T-helper 17 cell (primary cell): ENCODE measurements at places on chromosomes 6 and 20.

GRCh38 chr6:75557068-75557467, 44.6 kb upstream of the SENP6 start:
- no peak for DNase-seq

GRCh38 chr20:20606050-20606449, 106.4 kb downstream of the RALGAPA2 start:
- no peak for DNase-seq

DNA sequence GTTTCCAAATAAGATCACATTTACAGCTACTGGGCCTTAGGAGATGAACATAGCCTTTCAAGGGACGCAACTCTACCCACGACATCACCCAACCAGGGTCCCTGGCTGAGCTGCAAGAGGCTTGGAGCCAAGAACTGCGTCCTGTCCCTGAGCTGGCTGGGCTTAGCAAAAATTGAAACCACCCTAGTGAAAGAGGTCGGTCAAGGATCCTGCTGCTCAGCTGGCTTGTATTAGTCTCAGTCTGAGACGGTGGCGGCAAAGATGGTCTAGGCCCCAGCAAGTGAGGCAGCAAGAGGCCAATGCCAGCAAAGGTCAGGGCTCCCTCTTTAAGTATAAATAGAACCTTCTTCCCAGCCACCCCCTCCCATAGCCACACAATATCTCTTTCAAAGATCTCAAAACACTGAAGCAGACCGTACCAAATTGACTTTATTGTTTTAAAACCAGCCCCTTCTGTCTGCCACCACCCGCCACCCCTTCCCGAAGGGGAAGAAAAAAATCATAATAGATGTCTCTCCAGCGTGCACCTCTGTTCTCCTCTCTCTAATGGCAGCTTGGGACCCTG, 140.5 kb downstream of the EYA2 start:
- DNase-seq: no peak

- DNase-seq: no peak
These were observed 137.5 kb upstream of the SHLD1 start for GRCh38 chr20:5612581-5613301.

DNA sequence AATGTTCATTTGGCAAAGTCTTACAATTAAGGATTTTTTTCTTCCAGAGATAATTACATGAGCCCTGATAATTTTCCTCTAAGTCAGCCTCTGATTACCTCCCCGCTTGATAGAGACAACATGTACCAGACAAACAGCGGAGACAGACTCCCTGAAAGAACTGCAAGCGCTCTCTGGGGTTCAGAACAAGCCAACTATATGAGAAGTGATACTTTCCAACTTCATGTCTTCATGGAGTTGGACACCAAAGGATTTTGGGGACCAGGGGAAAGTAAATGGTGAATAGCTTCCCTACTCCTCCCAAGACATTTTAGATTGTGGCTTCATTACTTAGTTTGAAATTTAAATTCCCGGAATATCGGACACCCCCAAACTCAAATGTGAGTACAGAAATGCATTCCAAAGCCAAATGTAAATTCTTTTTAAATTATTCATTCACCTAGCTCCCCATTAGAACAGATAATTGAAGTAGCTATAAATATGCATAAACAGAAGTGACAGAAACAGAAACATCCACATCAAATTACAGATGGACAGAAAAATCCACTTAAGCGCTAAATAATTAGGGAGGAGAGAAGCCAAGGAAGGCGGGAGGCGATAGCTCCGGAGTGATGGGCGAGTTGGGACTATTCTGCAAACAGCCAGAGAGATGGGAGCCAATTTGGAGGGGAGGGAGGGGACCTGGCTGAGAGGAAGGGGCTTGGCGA, 129.7 kb upstream of the AKAP12 start:
- no peak for DNase-seq

DNA sequence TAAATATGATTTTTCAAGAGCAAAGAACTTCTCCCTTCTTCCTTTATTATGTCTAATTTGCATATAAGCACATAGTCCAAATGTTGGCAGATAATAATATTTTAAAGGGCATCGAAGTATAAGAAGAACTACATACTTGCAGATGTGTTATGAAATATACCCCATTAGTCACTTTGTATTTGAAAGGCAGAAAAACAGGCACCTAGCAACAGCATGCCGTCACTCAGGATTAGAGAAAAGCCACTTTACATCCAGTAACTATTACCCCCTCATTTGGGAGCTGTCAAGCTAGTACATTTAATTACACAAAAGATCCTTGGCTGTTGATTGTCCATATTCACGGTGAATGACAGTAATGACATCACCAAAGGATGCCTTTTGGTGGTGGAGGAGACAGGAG, 99.3 kb upstream of the ARMC2 start:
- no peak for DNase-seq

GRCh38 chr6:34065466-34066217, 80.2 kb downstream of the GRM4 start:
- no peak for DNase-seq

- no peak for DNase-seq
These were observed 36.9 kb downstream of the SLC24A3 start for GRCh38 chr20:19249106-19249879.

- no peak for DNase-seq
These were observed 95.6 kb downstream of the JARID2 start for GRCh38 chr6:15341311-15342001.

DNA sequence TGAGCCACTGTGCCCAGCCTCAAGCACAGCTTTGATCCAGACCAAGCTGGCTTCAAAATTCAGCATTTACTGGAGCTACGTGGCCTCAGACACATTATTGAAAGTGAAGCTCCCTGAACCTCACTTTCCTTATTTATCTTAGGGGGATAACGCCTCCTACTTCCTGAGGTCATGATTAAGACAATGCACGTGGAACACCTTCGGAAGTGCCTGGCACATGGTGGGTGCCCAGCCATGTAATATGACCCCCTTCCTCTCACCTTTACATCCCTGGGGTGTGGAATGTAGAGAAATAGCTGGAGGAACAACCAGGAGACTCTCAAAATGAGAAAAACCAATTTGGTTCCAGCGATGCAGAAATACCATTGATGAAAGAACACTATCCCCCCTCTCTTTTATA, 1.6 kb upstream of the CLPS start:
- no peak for DNase-seq

DNA sequence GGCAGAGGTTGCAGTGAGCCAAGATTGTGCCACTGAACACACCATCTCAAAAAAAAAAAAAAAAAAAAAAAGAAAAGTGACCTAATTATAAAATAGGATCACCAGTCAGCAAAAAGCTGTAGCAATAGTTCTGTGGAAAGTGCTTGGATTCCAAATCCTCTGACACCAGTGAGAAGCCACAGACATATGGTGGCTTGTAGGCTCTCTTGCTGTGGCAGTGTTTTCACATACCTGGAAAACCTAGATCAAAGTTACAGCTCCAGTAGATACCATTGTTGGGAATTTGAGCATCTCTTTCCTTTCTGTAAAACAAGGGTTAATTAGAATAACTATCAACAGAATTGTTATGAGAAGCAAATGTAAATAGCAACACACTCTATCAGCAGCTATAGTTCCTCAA, 4.1 kb downstream of the CCDC170 start:
- DNase-seq: no peak

GRCh38 chr6:118970866-118971265, 35.9 kb upstream of the MCM9 start:
- no peak for DNase-seq

GRCh38 chr6:26404546-26404945, 2.5 kb downstream of the BTN3A1 start:
- no peak for DNase-seq
